CD8-positive, alpha-beta memory T cell (primary cell): ENCODE measurements at places on chromosomes 1 and 21. TPM values are rescaled to one million over a fixed set of nuclear protein-coding genes. Genes with fewer than 3 reads are reported as not detected.

SLC9C2 gene
- total RNA-seq: not detected

GRCh38 chr1:67753776-67754525 lies 69.0 kb downstream of the GADD45A start:
- H3K36me3 ChIP-seq: no peaks in the 10 kb centered on the region
- DNase-seq: no peak
- H3K27ac ChIP-seq: no peak overlapping the region
- no peaks in the 10 kb centered on the region for H3K27me3 ChIP-seq
- no peak overlapping the region for H3K4me3 ChIP-seq

DNA sequence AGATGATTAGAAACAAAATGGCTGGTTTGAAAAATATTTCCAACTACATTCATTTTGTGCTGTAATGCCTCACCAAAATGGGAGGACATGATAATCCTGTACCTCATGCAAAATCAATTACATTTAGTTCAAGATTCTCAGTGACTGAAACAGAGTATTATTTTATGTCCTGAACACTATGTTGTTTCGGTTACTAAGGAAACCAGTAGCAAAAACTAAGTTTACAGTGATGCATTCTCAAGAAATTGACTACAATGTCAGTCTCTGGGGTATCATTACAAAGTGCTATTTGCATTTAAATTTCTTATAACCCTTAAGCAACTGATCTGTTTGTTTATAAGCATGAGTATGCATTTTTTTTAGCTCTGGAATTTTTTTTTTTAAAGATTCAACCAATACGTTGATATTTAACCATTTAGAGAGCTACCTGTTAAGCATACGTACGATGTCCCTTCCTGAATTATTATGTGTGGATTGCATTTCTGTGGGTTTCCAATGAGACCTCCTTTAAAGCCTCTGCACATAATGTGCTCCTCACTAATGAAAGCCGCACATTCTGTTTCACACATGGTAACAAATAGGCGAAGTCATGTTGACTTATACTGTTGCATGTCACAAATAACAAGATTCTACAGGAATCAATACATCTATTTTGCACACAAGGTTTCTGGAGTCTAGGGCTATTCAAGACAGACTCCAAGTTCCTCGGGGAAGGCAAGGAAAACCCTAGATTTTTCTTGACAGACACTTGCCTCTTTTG lies 1035.7 kb downstream of the ADGRL2 start:
- no peaks in the 10 kb centered on the region for H3K27me3 ChIP-seq
- no peaks in the 10 kb centered on the region for H3K4me1 ChIP-seq
- H3K4me3 ChIP-seq: no peak overlapping the region
- DNase-seq: no peak

GRCh38 chr21:14492931-14493330 lies 53.2 kb downstream of the SAMSN1 start:
- no peak overlapping the region for H3K4me3 ChIP-seq
- no peak overlapping the region for H3K27ac ChIP-seq
- DNase-seq: no peak
